ENCODE measurements at places on chromosomes 3 and 15.

- DNase-seq: no peak
Measured at GRCh38 chr15:53312707-53313106, 446.8 kb downstream of the WDR72 start.

DNA sequence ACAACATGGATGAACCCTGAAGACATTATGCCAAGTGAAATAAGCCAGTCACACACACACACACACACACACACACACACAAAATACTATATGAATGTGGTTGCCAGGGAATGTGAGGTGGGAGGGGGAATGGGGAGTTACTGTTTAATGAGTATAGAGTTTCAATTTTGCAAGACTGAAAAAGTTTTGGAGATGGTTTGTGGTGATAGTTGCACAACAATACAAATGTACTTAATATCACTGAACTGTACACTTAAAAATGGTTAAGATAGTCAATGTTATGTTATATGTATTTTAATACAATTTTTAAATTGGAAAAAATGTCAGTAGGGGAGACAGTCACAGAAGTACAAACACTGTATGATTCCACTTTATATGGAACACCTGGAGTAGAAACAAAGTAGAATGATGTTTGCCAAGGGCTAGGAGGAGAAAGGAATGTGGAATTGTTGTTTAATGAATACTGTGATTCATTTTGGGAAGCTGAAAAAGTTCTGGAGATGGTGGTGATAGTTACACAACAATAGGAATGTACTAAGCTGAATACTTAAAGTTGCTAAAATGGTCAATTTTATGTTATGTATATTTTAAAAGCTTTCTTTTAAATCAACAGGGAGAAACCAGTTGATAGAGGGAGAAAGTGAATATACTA, 76.6 kb downstream of the RPL39L start:
- peak; percentile 86 for DNase-seq

DNA sequence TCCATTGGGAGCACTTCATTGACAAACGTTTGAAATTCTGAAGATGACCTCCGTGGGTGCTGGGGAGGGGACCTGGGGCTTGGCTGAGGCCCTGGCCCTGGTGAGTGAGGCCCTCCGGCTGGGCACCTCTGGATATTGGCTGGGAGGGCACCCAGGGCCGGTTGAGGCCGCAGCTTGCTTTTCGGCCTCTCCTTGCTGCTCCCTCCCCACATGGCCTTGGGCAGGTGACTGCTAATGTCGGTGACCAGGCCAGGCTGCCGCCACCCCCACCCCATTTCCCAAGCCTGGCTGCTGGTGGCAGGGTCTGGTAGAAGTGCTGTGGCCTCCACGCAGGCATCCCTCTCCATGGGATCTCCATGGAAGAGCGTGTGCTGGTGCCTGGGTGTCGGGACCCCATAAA, 39.5 kb downstream of the TM2D3 start:
- DNase-seq: no peak

DNA sequence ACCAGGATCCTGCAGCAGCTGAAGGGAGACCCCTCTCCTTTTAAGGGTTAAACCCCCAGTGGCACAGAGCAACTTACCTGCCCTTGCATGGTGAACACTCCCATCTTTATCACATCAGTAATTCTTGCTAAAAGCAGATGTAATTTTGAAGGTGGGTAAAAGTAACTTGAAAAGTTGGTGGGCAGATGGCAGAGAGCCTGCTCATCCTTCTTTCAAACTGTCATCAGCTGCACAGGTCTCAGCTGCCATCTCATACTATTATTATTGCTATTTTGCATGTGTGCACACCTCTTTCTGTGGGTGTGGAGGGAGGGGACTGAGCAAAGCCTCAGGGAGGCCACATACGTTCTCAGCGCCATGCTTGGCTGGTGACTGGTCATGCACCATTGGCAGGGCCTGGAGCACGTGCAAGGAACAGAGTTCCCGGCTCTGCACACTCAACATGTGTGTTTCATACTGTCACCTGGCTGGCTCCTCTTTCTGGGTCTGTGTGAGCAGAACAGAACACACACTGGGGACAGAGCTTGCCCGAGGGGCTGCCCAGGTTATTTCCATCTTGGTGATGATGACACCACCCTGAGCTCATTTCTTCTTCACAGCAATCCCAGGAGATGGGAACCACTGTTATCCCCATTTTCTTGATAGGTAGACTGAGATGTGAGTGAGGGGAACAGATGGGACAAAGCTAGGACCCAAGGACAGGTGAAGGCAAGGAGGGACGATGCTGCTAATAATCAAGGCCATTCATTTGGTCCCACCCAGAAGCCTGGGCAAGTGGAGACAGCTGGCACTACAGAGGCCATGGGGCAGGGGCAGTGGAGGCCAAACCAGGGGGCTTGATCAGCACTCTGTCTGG, 95.8 kb upstream of the KLF13 start:
- DNase-seq: no peak

DNA sequence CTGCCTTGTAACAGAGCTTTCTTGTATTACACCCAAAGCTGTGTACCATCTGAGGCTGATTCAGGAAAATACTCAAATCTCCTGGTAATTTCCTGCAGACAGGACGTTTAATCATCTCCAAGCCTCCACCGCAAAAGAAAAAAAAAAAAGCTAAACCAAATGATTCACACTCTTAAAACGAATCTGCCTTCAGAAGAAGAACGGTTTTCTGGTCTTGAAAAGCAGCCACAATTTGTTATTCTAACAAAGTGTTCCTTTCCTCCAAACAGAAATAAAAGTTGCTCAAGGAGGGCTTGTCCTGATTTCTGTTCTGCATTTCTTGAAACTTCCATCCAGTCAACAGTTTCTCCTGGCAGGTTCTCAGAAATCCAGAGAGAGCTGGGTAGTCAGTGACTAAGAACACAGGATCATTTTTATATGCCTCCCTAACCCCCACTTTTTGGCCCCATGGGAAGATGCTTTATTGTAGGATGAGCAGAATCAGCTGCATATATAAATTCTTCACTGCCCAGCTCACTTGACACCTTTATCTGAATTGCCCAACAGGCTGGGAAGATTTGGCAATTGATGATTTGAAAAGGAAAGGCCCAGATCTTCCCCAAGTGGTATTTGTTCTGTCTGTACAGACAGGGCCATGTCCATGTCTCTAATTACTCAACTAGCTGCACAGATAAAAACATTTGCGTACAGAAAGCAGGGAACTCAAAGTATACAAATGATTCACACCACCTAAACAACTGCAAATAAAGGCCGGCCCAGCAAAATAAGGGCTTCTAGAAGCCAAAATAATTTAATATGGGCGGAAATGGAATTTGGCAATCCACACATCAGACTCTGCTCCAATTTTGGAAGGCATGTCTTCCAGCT, 41.0 kb upstream of the PRICKLE2 start:
- peak; percentile 99 for DNase-seq

DNA sequence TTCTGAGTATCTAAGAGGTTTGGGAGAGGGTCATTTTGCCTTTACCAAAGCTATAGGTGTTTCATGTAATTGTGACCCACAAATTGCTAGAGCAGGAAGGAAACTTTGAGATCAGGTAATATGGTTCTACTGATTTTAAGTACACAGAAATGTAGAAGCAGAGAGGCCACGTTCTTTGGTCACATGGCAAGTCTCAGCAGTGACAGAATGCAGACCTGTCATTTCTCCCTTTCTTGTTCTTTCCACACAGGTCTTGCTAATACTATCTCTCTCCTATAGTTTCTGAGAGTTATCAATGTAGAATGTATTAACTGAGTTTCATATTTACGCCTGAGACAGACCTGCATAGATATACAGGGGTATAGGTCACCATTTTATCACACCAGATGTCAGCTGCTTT, 10.9 kb upstream of the RTP1 start:
- no peak for DNase-seq

- DNase-seq: peak; percentile 11
Measured at GRCh38 chr3:124298951-124299350, 307.0 kb upstream of the ROPN1 start.

- DNase-seq: peak; percentile 58
Measured at GRCh38 chr3:25536521-25537391, 108.7 kb downstream of the RARB start.

Data from fibroblast of skin of right biceps (primary cell).